ENCODE measurements at places on chromosomes 7 and 10. TPM values are rescaled to one million over a fixed set of nuclear protein-coding genes. Genes with fewer than 3 reads are reported as not detected.

The ABLIM1 gene
- total RNA-seq = 26.0 TPM

The JAKMIP3 gene
- total RNA-seq = 0.57 TPM

The VPS26A gene
- 25.2 TPM for total RNA-seq

The PKD2L1 gene
- total RNA-seq = not detected

The SPDYE9 gene
- not detected for total RNA-seq

The FRMD4A gene
- total RNA-seq = 8.9 TPM

The BMPER gene
- 2.7 TPM for total RNA-seq

The CHPF2 gene
- 19.8 TPM for total RNA-seq
